Bone marrow (tissue), 2 donors: ENCODE measurements at places on chromosomes 3 and 15.

- no peak for DNase-seq
Observed at GRCh38 chr3:171274222-171274621, 186.0 kb downstream of the TNIK start.

DNA sequence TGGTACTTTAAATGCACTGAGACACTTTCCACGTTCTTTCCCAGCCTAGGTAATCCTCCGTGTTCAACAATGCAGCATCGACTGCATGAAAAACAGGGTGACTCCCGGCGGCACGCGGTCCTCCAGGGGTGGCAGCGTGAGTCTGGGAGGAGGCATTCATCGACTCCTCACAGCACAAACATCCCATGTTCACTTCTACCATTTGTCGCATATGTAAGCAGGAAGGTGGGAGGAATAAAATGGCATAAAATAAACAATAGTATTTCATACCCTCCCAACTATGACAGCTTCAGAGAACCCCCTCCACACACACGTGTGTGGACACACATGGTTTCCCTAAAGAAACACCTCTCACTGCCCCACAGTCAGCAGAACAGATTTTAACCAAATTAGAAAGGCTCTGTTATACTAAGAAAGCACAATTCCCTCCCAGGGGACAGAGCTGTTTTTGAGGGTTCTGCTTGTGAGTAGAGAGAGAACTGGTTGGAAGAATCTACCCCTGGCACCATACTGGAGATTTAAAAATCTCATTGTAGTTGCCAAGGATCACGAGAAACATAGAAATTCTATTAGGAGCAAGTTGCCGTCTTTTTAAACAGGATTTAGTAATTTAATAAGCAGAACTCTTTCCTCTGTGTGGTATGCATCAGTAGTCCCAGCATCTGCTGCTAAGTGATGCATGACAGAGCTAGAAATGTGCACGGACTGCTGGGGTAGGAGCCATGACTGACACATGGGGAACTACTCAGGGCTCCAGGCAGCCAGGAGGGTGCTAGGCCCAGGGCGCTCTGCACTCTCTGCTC is 6.0 kb downstream of the FAM43A start:
- no peak for DNase-seq

DNA sequence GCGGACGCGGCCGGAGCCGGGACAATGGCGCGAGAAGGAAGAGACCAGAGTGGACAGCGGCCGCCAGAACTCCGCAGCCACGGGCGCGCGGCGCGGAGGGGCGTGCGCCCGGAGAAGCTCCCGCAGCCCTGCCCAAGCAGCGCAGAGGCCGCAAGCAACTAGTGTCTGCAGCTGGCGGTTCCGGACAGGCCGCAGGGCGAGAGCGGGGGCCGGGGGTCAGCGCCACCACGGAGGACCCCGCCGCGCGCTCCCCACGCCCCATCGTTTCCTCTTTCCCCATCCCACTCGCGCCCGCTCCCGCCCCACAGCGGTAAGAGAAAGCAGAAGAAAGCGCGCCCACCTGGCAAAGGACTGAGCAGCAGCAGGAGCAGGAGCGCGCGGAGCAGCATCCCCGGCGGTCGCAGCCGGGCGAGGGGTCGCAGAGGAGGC is 440 bp downstream of the PRTG start:
- DNase-seq: no peak

DNA sequence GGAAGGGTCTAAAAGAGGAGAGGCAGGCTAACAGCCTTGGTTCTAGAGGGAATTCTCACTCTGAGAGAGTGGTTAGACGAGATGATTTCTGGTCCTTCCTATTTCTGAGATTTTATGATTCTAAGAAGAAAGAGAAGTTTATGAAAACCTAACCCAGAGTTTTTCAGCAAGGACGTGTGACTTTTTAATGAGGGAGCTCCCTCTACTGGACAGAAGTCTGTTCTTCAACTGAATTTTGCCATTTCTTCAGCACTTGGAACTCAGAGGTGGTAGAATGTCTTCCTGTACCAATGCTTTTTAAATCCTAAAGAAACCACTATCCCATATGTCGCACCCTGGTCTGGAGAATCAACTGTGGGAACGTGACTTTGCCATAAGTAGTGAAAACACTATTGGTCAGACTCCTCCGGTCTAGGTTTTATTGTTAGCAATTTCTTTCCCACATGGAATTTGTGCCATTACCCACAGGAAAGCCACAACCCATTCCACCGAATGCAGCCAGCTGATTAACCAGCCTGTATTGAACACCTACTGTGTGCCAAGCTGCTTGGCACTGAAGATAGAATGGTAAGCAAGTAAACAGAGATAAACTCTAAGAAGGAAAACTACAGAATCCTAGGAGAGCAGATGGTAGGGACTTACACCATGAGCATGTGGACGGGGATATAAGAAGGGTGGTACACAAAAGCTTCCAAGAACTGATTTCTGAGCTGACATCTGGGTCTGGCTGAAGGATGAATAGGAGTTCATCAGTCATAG is 199.5 kb upstream of the LMCD1 start:
- no peak for DNase-seq

GRCh38 chr15:99128411-99128810 is 23.5 kb downstream of the SYNM start:
- no peak for DNase-seq

DNA sequence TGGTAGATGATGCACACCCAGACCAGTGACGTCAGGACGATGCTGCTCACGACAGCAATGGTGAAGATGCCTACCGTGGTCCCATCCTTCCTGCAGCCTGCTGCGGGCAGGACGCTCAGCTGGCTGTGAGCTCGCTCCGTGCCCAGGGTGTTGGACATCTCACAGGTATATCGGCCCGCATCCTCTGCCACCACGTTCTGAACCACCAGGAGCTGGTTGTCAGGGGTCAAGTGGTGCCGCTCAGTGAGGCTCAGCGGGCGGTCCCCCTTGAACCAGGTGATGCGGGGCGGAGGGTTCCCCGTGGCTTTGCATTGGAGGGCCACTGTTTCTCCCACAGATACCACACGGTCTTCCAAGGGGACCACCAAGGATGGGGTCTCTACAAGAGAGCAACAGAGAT is 117.8 kb downstream of the LRIG1 start:
- no peak for DNase-seq

GRCh38 chr3:71955240-71956068 is 170.5 kb upstream of the PROK2 start:
- peak; percentile 18 for DNase-seq

DNA sequence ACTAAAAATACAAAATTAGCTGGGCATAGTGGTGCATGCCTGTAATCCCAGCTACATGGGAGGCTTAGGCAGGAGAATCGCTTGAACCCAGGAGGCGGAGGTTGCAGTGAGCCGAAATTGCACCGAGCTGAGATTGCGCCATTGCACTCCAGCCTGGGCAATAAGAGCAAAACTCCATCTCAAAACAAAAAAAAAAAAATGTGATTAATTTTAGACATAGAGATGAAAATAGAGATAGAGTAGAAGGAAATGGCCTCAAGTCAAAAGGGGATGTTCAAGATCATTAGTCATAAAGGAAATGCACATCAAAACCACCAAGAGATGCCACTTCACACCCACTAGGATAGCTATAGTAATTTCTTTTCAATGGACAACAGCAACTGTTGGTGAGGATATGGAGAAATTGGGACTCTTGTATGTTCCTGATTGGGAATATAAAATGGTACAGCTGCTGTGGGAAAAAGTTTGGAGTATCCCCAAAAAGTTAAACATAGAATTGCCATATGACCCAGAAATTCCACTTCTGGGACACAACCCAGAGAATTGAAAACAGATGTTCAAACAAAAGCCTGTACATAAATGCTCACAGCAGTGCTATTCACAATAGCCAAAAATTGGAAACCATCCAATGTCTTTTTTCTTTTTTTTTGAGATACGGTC is 55.4 kb downstream of the ABHD2 start:
- DNase-seq: peak; percentile 97

DNA sequence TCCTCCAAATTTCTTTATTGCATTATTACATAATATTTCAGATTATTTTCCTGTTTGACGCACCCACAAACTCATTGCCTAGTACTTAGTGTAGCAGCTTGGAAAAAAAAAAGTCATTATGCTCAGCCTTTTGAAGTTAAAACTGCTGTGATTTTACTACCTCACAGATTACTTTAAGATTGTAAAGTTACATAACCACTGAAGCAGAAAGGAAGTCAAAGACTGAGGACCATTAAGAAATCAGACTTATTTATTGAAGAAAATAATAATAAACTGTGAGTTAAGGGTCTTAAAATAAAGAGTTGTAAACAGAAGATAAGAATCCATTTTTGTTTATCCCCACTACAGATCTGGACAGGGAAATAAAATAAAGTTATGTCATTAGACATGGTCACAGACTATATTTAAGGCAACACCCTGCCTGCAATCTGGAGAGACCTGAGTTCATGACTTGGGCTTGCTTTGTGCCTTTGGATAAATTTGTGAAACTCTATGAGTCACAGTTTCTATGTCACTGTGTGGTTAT is 212.1 kb upstream of the ROBO2 start:
- no peak for DNase-seq

DNA sequence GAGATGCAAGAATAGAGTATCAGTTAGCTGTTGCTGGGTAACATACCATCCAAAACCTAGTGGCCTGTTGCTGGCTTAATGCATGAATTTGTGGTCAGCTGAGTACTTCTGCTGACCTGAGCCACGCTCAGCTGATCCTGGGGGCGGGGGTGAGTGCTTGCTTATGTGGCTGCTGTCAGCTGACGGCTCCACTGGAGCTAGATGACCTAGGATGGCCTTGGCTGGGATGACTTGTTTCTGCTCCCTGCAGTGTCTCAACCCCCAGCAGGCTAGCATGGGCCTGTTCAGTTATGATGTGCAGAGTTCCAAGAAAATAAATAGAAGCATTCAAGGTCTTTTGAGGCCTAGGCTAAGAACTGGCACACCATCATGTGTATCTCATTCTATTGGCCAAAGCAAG is 63.9 kb downstream of the FBLN2 start:
- DNase-seq: no peak

GRCh38 chr3:144363856-144364255 is 392.2 kb downstream of the DIPK2A start:
- no peak for DNase-seq

DNA sequence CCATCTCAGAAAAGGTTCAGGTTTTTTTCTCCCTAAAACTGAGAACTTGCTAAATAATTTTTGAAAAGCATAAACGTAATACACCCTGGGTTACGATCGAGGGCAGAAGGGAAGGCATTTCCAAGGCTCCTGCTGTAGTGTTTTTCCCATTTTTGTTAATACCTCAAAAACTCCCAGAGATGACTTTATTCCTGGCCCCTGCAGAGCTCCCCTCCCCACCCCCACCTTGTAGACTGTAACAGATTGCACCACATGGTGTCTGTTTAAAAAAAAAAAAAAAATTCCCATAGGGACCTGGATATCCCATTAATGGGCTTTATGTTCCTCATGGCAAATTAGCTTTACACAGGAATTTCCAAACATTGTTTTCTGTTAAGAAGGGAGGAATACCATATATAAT is 38.2 kb downstream of the FEZF2 start:
- no peak for DNase-seq
